ENCODE measurements at places on chromosomes 2 and 18.

GRCh38 chr18:1976484-1976883 lies 594.8 kb downstream of the METTL4 start:
- DNase-seq: no peak

GRCh38 chr18:69574401-69574800 lies 173.7 kb downstream of the DOK6 start:
- no peak for DNase-seq

DNA sequence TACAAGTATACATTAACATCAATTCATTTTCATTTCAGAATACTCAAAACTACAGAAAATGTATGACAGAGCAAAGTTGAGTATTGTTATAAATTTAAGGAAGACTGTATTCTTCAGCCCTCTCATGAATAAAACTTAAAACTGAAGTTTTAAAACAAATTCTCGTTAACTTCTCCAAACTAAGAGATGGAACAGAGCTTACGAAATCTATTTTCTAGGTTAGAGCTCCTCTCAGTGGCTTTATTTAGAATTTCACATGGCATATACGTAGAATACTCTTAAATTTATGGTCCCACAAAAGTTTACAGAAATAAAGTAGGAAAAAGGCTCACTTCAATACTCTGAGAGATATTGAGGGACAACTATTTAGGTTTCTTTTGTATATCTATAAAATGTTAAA lies 612.1 kb downstream of the KCNJ3 start:
- peak; percentile 18 for DNase-seq

- no peak for DNase-seq
Measured at GRCh38 chr2:30932870-30933269, 125.6 kb upstream of the CAPN13 start.
